RCC 7860 (cell line): ENCODE measurements at places on chromosomes 1 and 21.

GRCh38 chr1:9723068-9723805 lies 71.7 kb downstream of the PIK3CD start:
- no peak for DNase-seq

- no peak for DNase-seq
Measured at GRCh38 chr1:55932402-55932801, 647.0 kb downstream of the PLPP3 start.

DNA sequence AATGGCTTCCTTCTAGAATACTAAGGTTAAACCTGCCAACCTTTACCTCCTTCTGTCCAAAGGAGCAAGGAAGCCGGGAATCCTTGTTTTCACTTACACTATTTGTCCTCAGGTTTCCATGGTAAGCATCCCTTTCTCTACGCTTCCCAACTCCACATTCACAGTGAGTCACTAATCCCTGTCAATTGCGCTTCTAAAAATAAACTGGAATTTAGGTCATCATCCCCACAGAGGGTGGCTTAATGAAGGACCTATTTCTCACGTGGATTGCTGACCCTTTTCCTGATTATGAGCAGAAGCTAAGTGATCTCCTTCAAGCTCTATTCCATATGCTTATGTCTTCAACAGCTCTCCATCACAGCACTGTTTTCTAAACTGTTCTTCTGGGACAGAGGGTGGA lies 39.9 kb upstream of the ABCA4 start:
- DNase-seq = peak; percentile 72

GRCh38 chr1:97711858-97712257 lies 209.0 kb downstream of the DPYD start:
- DNase-seq = no peak

- DNase-seq = no peak
Measured at GRCh38 chr1:165284454-165284853, 72.1 kb downstream of the LMX1A start.

GRCh38 chr1:89708751-89709375 lies 75.9 kb downstream of the LRRC8C start:
- DNase-seq = no peak

DNA sequence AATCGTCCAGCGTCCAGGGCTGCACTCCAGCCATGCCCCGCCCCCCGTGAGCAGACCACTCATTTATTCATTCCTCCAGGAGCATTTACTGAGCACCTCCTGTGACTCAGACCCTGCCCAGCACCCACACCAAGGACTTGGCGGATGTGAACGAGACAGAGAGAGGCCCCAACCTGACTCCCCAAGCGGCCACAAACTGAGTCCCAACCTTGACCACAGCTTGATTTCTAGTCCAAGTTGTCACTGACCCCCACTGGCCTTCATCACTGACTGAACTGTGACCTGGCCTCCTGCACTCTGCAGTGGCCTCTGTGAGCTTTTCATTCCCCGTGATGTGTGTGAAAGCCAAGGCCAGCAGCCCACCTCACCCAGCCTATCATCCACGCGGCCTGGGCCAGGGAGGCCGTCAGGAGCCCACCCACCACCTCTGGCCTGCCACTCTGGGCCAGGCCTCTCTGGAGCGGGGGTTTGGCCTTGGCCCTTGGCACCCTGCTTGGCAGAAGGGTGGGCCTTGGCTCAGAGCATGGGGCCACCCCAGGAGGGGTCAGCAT lies 19.3 kb upstream of the RUNX3 start:
- peak; percentile 92 for DNase-seq

- DNase-seq = no peak
Measured at GRCh38 chr1:210132582-210132981, 100.0 kb upstream of the SERTAD4 start.

DNA sequence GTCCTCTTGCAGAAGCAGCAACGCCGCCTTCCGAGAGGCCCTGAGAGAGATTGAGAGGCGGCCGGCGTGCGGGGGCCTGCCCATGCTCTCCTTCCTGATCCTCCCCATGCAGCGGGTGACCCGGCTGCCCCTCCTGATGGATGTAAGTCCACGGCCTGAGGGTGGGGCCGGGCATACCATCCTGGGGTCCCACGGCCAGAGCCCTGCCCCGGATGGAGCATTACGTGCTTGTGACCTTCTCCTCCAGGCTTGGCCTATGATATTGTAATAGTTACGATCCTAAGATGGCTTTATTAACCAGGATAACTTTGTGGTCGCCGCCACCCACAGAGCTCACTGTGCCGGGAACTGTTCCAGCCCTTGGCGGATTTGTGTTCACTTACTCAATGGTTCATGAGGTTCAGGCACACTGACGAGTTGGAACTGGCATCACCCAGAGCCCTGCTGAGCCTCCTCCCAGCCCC lies 18.9 kb downstream of the ARHGEF16 start:
- peak; percentile 82 for DNase-seq

GRCh38 chr1:58201492-58202106 lies 344.9 kb downstream of the OMA1 start:
- DNase-seq = no peak

DNA sequence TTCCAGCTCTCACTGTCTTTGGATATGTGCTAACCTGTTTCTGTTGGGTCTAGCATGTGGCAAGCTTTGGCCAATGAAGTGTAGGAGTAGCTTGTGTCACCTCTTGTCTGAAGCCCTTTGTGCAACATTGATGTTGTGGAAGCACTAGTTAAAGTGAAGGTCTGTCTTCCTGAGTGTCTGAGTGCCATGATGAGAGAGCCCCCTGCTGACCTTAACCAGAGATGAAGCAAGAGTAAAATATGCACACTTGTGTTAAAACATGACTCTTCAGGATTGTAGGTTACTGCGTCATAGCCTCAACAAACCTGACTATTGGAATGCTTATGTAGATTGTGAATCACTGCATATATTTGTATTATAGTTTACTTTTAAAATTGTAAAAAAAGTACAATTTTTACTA lies 103.7 kb downstream of the NCAM2 start:
- DNase-seq = no peak

DNA sequence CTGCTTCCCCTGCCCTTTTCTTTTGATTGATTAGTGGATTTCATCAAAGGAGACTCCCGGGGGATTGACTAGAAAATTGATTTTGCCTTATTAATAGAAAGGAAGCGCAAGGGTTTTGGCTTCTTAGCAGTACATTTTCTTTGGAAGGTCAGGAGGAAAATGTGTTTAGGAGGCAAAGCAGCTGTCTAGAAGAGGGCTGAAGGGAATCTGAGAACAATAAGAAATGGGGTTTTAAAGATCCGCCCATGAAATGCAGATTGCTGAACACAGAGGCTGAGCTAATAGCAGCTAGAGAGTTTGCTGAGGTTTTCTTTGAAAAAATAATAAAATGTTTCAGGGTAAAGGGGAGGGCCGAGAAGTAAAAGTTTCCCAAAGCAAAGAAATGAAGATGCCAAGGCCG lies 4.9 kb downstream of the SERTAD4 start:
- no peak for DNase-seq

DNA sequence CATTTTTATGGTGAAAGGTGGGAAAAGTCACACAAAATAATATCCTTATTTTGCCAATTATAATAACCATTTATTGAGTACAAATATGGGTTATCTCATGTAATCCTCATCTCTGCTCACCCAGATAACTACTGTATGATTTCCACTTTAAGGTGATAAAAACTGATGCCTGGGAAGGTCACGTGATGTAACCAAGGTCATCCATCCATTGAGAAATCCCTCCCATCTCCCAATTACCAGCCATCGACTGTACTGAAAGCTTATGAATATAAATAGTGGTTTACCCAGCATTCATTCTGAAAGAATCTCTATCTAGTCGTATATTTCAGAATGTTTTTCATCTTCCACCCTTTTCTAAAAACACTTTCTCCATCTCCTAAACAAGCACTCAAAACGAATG lies 55.0 kb upstream of the IFNAR2 start:
- DNase-seq = no peak

GRCh38 chr1:46098027-46098712 lies 34.3 kb downstream of the PIK3R3 start:
- no peak for DNase-seq

DNA sequence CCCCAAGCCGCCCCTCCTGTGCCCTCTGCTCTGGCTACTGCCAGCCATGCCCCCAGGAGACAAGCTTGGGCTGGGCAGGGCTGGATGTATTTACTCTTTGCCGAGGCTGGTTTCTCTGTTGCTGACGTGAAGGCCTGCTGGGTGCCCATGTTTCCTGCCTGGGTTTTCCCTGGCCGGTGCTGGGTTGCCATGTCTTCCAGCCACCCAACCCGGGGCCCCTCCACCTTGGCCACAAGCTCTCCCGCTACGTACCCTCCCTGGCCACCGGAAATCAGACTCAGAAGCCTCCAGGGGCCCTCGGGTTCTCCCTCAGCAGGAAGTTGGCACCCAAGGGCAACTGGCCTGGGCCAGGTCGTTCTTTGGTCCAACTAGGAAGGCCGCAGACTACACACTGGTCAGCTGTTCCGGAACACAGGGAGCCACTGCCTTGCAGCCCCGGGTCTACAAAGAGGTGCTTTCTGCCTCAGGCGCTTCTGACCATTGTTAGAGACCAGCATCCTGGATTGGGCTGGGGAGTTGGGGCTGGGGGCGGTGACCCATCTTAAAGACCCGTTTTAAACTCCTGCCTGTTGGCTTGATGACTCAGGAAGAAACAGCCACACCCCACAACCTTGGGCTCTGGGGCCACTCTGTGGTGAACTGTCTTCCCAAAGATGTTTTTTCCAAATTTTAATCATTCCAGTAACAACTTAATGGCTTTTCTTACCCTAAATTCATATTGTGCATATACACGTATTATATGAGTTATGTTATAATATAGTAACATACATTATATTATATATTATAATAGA lies 71.2 kb upstream of the RUNX3 start:
- no peak for DNase-seq

GRCh38 chr1:226574044-226574443 lies 25.5 kb downstream of the STUM start:
- no peak for DNase-seq

GRCh38 chr1:2271211-2271721 lies 43.1 kb downstream of the SKI start:
- no peak for DNase-seq

DNA sequence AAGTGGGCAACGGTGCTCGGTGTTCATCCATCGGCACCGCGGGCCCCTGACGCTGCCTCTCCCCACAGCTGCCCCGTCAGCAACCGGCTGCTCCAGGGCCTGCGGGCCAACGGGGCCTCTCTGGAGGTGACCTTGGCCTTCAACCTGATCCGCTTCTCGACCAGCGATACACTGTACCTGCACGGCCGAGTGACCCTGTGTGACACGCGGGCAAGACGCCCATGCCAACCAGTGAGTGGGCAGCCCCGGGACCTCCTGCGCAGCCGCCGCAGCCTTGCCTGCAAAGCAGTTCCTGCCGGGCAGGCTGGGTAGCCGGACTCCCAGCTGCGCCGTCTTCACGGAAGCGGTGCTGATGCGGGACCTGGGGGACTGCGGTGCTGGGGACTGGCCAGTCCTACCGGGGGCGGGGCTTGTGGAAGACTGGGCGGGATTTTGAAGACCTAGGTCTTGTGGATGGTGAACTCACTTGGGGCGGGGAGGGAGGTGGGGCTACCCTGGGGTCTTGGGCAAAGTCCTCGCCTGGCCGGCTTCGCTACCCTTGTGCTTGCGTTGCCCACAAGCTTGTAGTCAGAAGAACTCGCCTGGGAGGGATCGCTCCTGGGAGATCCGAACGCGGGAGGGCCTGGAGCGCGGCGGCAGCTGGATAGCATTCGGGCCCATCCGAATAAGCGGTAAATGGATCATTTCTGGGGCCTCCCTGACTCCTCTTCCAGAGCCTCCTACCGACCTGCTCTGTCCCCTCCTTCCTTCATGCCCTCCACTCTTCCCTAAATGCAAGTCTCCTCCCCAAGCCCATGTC lies 8.8 kb upstream of the CEP85 start:
- no peak for DNase-seq

GRCh38 chr21:38315122-38315521 lies 58.3 kb downstream of the KCNJ15 start:
- DNase-seq = peak; percentile 78

DNA sequence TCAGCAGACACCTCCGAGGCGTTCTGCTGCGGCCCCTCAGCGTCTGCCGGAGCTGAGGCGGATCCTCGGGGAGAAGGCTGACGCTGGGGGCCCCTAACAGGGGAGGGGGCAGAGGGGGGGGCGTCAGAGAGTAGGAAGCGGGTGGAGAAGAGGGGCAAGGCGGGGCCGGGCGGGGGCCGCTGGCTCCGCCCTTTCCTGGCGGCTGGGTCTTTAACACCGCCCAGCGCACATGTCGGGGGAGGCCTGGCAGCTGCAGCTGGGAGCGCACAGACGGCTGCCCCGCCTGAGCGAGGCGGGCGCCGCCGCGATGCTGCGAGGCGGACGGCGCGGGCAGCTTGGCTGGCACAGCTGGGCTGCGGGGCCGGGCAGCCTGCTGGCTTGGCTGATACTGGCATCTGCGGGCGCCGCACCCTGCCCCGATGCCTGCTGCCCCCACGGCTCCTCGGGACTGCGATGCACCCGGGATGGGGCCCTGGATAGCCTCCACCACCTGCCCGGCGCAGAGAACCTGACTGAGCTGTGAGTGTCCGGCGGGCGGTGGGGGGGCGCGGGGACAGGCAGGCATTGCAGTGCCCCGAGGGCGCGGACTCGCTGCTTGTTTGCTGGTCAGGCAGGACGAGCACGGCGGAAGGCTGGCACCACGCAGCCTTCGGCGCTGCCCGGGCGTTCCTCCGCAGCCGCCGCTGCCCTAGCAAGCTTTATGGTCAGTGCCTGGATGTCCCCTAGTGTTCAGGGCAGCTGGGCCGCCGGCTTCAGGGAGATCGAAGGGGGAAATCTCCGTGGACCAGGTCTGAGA lies at the start of gene NTRK1:
Gene NTRK1 (plus strand): TSS at position 238 of the 796 bp plus-strand sequence. CDS start 70 bp downstream, at position 308.
- DNase-seq = no peak

GRCh38 chr21:44078411-44078981 lies 28.7 kb upstream of the PWP2 start:
- no peak for DNase-seq

GRCh38 chr1:209383422-209383821 lies 200.1 kb upstream of the CAMK1G start:
- DNase-seq = no peak

DNA sequence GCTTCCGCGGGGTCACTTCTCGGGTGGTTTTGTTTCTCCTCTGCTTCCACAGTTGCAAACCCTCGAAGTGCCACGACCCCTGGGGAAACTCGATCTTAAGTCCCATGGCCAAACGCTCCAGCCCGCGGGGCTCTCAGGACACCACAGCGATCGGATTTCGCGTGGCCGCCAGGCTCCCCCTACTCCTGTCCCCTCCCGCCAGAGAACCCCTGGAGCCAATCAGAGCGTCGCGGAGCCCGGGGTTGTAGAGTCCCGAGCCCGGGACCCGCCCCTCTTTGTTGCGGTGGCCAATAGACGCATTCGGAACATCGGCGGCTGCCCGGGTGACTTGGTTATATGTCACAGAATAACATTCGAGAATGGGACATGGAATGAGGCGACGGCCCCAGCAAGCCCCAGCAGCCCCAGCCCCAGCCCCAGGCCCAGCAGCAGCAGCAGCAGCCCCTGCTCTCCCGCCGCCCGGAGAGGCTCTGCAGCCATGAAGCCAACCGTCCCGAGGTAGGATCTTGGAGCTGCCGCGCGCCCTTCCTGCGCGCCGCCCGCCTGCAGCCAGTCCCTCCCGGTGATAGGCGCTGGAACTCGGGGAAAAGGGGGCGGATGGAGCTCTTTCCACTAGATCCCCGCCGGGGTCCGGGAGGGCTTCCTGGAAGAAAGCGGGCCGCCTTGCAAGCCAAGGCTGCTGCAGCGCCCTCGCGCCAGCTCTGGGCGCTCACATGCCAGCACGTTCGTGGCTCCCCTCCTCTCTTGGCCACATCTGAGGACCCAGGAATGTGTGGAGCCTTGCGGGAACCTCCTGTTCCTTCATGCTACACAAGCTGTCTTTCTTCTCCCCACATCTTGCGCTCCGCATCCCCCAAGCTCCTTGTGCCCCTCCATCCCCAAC lies at the start of gene VASH2:
Gene VASH2 (plus strand): TSS at position 299 of the 883 bp plus-strand sequence. CDS start 1,002 bp downstream, outside the sequence.
- no peak for DNase-seq

- DNase-seq = no peak
Measured at GRCh38 chr21:20999659-21000058, 1.4 kb downstream of the NCAM2 start.

GRCh38 chr21:44466351-44466954 lies 11.1 kb downstream of the LRRC3 start:
- DNase-seq = no peak
